Stimulated activated CD8-positive, alpha-beta memory T cell treated with anti-CD3 and anti-CD28 coated beads, Interleukin-4, amount 100 ng/mL, for 4 hours (primary cell): ENCODE measurements at places on chromosomes 11 and 22.

GRCh38 chr22:47190957-47191670 is 428.7 kb downstream of the TBC1D22A start:
- DNase-seq: no peak

GRCh38 chr22:32531931-32532819 is 57.6 kb downstream of the FBXO7 start:
- no peak for DNase-seq

DNA sequence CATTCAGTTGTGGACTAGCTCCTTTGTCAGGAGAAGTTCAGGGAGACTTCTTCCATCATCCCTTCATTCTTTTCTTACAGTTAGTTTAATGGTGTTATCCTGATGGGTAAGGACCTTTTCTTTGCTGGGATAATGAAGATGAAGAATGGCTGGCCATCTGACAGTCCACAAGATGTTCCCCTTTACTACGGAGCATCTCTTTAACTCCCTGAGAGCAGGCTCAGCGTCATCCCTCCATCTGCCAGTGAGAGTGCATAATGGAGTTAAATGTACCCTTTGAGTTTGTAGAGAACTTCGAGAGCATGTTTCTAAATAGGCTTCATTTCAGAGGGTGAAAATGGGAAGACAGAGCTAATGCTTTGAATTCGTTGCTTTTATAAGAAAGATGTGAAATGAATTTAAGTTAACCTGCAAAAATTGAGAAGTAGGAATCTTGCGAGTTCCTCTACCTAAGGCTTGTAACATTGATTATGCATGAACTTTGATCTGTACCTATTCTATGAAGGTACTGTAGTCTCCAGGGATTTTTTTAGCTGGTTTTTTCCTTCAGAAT is 1.7 kb downstream of the EP300 start:
- DNase-seq: no peak

- DNase-seq: no peak
Measured at GRCh38 chr11:14413307-14414069, 54.5 kb upstream of the RRAS2 start.

DNA sequence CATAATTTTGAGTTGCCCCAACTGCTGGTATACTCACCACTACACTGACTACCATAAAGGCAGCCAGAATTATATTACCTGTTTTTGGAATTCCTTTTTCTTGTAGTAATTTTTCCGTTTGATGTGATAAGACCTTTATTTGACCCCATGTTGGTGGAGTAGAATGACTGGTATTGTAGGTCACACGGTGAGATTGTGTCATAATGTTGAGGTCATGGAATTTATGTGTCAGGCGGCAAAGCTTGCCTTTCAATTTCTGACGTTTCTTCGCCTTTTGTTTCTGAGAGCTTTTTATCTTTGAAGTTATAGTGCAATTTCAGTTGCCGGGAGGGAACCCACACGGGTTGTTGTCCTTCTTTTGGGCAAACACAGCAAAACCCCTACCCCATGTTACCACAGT is 13.0 kb downstream of the OR52K1 start:
- no peak for DNase-seq

GRCh38 chr11:113375402-113375801 is 12.2 kb upstream of the ANKK1 start:
- DNase-seq: no peak
